Activated T-cell treated with anti-CD3 and anti-CD28 coated beads, Interleukin-2, amount 50 U/mL, for 72 hours (primary cell): ENCODE measurements at places on chromosomes 12 and 14.
A peak's percentile ranks its signal among the peaks of the same experiment; 100 is the strongest.

DNA sequence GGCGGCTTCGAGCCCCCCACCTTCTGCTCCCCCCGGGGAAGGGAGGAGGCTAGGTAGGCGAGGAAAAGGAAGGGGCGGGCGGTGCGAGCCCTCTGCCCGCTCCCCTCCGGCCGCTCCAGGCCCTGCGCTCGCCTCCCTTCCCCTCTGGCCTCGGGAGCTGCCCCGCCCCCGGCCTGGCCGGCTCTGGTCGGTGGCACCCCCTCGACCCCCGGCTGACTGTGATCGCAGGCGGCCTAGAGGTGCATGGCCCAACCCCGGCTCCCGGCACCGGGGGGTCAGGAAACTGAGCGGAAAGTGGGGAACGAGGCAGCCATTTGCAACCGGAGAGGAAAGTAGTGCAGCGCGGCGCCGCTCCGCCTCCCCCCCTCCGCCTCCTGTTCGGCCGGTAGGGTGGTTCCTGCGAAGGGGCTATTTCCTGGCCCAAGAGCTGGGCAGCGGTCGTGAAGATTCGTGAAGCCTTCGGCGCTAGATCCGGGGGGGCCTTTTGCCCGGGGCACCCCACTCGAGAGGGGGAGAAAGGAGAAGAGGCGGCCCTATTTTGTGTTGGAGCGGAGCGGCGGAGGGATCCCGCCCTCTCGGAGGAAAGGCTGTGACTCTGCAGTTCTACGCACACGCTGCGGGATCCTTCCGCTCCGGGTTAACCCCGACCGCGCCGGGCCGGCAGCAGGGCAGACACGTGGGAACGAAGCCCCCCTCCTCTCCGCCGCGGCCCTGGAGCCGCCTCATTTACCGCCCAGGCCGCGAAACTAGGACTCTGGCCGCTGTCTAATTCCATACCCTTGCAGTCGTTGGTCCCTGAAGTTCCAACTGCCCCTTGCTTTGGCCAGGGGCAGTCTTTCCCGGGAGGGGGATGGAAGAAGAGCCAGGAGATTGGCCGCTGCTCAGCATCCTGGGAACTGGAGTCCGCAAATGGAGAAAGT, at the start of gene KMT2D:
TSS of gene KMT2D (minus strand) at position 558 of the 920 bp plus-strand sequence. CDS start 5,470 bp downstream, outside the sequence.
- H3K27me3 ChIP-seq = no peaks in the 10 kb centered on the region
- peak within 1 kb of the TSS; percentile 98 for H3K4me3 ChIP-seq
- peak; percentile 92 for DNase-seq
- peak within 1 kb of the TSS; percentile 85 for H3K27ac ChIP-seq

- DNase-seq = no peak
- no peaks in the 10 kb centered on the region for H3K27me3 ChIP-seq
- no peaks in the 10 kb centered on the region for H3K4me1 ChIP-seq
- H3K4me3 ChIP-seq = no peak overlapping the region
- no peaks in the 10 kb centered on the region for H3K36me3 ChIP-seq
Measured at GRCh38 chr12:70831543-70831942, 89.0 kb downstream of the PTPRR start.

DNA sequence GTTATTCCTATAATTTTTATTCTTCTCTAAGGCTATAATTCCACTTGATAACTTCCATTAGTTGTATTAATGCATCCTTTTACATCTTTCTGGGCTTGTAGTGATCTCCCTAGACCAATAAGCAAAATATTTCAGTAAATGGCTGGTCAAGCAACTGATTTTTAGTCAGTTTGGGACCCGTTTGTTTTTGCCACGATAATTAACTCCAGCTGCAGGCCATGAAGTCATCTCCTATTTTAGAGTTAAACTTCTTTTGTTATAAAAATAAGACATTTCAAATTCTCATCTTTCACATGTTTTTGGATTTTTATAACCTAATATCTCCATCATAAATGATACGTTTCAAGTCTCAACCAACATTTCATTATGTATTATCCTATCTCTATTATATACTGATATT, 49.4 kb downstream of the MAGOHB start:
- peaks cover 27% of the 10 kb centered on the region for H3K4me1 ChIP-seq
- H3K27me3 ChIP-seq = peaks cover 6% of the 10 kb centered on the region
- H3K27ac ChIP-seq = no peak overlapping the region
- DNase-seq = no peak
- peaks cover 6% of the 10 kb centered on the region for H3K36me3 ChIP-seq

GRCh38 chr14:65661865-65662264, 249.3 kb downstream of the FUT8 start:
- H3K36me3 ChIP-seq = peaks cover 3% of the 10 kb centered on the region
- H3K27ac ChIP-seq = no peak overlapping the region
- H3K4me1 ChIP-seq = no peaks in the 10 kb centered on the region
- H3K4me3 ChIP-seq = no peak overlapping the region

GRCh38 chr12:126295652-126296051, 1230.4 kb downstream of the AACS start:
- no peak overlapping the region for H3K27ac ChIP-seq
- H3K27me3 ChIP-seq = no peaks in the 10 kb centered on the region
- peaks cover 3% of the 10 kb centered on the region for H3K36me3 ChIP-seq
- no peaks in the 10 kb centered on the region for H3K4me1 ChIP-seq

DNA sequence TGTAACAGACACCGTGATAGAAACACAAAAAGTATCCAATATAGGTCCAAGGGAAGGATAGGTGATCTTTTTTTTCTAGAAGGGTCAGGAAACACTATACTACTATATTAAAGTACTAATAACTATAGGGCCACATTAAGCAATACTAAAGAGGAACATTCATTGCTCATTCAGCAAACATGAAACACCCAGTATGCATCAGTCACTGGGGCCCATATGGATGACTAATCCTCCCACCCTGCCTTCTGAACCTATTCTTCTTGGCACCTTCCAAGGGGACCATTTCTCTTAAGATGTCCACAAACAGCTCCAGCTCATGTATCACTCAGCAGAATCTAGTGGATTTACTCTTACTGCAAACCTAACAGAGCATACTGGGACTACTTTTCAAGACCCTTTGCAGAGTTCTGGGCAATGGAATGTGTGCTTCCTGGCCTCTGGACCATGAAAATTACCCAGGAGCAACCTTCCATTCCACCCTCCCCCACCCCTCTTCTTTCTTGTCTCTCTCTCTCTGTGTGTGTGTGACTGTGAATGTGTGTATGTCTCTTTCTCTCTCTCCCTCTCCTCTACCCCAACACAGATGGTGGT, 187.9 kb downstream of the EPS8 start:
- H3K27ac ChIP-seq = peak overlapping the region; percentile 69
- no peak for DNase-seq
- H3K27me3 ChIP-seq = no peaks in the 10 kb centered on the region
- H3K4me3 ChIP-seq = no peak overlapping the region
